NCI-H510A treated with DMSO at 0.1 percent for 48 hours (cell line): ENCODE measurements at places on chromosomes 16 and 17.

GRCh38 chr17:51869387-51869786 lies 289.1 kb downstream of the CA10 start:
- DNase-seq: no peak

DNA sequence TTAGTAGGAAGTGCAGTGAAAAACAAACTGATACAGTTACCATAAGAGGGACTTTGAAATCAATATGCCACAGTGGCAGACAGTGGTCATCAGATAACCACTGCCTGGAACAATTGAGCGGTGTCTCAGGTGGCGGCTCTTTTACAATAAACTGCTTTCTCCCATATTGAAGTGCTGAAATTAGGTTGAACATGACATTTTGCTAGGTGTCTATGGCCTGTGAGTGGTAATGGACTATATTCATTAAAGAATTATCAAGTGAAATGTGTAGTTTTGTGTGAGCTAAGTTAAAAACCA lies 214.7 kb downstream of the RPTOR start:
- no peak for DNase-seq

DNA sequence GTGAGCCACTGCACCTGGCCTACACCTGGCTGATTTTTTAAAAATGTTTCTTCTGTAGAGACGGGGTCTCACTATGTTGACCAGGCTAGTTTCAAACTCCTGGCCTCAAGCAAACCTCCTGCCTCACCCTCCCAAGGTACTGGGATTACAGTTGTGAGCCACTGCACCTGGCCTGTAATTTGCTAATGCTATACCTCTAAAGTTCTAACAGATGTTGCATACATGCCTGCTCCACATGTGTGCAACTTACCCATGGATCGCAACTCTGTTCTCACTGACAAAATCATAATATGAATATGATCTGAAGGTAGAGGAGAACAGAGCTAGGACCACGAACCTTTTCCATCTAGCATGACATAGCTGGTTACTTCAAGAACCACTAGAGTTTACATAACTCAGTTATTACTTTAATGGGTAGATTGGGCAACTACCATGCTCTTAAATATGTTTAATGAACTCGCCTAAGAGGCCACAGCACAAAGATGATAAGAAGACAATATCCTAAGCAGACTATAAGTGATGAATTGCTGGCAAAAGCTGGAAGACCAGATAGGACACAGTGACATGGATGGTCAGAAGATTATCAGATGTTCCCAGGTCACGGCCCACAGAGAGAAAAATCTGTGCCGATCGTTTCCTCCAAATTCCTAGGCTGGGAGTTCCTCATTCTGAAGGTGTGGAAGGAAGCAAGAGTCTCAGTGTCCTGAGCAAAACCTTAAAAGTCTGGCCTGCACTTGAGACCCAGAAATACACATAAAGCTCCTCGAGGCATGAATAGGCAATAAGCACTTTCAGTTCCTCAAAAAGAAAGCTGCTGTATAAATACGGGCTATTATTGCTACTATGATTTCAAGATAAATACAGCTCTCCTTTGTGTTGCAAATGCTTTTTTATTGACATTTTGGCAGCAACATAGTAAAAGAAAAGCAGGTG lies 53.6 kb upstream of the ICAM2 start:
- no peak for DNase-seq

DNA sequence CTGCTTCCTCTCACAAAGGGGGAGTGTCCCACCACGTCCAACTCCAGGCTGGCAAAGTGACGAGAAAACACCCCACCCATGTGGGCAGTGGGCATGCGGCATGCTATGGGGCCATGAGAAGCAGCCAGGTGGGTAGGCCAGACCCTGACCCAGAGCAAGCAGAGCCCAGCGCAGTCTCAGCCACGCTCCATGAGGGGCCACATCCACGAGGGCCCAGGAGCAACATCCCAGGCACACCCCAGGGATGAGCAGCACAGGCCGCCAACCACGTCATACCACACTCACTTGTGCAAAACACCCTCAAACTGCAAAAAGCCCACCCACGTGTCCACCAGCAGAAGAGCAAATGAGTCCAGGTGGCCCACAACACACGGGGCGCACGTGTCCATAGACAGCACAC lies 117.0 kb downstream of the ZNF778 start:
- DNase-seq: no peak

GRCh38 chr17:44607836-44608690 lies 48.2 kb upstream of the MEIOC start:
- peak; percentile 62 for DNase-seq

DNA sequence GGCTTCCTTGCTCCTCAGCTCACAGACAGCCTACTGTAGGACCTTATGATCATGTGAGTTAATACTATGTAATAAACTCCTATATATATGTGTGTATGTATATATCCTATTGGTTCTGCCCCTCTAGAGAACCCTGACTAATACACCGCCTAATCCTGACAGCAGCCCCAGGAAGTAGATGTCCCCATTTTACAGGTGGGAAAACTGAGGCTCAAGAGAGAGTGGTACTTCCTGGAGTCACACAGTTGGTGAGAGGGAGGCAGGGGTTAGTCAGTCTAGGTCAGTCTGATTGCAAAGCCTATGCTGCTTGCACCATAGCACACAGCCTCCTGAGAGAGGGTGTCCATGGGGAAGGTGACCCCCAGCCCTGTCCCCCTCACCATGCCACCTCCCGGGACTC lies 42.7 kb upstream of the C16orf82 start:
- no peak for DNase-seq

GRCh38 chr16:57893559-57894389 lies 77.2 kb downstream of the CNGB1 start:
- no peak for DNase-seq

- DNase-seq: no peak
Observed at GRCh38 chr16:72216767-72217166, 44.8 kb upstream of the PMFBP1 start.

DNA sequence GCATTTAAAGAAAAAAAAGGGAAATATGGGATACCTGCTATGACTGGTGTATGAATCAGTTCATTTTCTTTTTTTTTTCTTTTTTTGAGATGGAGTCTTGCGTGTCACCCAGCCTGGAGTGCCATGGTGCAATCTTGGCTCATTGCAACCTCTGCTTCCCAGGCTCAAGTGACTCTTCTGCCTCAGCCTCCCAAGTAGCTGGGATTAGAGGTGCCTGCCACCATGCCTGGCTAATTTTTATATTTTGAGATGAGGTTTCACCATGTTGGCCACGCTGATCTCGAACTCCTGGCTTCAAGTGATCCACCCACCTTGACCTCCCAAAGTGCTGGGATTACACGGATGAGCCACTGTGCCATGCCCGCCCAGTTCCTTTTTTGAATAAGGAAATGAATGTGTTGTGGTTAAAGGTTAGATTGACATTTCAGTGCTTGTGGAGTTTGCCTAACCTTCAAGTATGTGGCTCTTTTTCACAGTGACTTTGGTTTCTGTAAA lies 7.7 kb downstream of the HAPSTR1 start:
- DNase-seq: no peak

- no peak for DNase-seq
Observed at GRCh38 chr17:72696156-72696555, 396.3 kb downstream of the SLC39A11 start.

DNA sequence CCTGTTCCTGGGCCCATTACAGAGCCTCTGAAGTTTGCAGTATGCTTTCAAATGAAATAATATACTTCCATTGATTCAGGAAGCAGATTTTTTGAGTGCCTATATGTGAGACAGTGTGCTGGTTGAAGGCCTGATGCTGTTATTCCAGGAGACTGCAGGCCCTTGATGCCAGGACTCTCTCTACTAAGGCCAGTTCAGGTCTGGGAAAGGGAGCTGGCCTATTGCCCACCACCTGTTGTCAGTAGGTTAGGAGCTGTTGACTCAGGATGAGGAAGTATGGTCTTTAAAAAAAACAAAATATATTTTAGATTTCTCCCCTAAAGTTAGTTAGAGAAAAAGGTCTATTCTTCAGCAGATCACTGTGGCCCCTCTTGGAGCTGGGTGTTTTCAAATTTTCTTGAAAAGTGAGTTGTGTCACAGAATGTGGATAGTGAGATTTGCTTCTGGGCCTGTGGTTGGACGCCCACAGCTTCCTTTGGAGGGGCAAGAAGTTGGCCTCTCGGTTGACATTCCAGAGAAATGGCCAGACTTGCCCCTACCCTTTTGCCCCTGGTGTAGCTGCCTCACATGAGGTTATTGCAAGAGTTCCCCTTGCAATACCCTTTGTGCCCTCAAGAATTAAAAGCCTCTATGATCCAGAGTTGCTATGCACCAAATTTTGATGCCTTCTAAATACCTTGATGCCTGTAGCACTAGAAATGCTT lies 7.9 kb downstream of the ESRP2 start:
- DNase-seq: no peak

DNA sequence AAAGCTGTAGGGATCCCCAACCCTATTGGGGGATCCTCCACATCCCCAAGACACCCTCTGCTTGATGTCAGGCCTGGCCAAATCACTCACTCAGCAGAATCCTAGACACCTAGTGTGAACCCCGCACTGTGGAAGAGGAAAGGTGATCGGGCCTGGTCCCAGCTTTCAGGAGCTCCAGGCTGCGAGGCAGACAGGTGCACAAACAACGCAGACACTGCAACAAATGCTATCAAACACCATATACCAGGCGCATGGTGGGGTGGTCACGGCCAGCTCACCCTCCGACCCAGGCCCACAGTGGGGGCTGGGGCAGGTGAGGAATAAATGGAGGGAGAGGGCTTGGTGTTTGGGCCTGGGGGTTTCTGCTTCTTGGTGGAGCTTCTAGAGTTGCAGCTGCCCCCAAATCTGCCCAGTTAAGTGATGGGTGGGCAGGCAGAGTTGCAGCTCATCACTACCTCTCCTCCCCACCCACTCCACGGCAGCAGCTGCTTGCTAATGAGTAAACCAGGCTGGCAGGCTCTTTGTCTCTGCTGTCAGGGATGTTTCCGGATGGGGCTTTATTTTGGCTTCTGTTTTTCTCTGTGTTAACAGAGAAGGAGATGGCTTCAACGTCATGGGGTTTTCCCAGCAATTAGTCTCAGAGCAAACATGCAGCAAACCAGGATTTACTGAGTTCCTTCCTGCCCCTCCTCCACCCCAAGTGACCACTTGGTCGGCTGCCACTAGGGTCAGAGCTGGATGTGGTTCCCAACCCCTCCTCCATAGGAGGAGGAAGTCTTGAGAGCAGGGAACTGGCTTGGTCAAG lies 46.6 kb downstream of the PECAM1 start:
- peak; percentile 56 for DNase-seq

DNA sequence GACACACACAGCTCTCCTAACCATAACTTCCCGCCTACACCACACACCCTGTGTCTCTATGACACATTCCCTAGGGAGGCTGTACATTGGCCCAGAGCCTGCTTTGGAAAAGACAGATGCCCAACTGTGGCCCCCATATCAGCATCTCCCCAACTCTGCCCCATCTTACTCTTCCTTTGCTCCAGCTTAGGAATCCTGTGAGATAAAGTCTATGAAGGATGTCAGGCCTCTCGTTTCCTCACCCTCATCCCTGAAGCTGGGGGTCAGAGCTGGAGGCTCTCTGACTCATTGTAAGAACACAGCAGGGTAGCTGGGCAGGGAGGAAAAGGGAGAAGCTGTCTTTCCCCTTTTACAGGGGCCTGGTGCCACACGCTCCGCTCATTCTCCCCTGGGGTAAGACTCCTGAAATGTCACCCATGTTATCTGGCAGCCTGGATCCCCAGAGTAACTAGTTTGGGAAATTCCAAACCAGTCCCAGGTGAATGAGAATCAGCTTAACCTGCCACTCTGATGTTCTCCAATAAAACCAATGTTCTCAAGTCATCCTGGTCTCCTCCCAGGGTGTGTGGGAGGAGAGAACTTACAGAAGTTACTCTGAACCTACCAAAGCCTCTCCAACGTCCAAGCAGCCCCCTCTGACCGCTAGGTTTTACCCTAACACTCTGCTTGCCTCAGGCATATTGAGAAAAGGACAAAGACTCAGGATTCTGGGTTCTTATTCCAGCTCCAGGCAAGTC lies 2.8 kb downstream of the RAPGEFL1 start:
- no peak for DNase-seq

DNA sequence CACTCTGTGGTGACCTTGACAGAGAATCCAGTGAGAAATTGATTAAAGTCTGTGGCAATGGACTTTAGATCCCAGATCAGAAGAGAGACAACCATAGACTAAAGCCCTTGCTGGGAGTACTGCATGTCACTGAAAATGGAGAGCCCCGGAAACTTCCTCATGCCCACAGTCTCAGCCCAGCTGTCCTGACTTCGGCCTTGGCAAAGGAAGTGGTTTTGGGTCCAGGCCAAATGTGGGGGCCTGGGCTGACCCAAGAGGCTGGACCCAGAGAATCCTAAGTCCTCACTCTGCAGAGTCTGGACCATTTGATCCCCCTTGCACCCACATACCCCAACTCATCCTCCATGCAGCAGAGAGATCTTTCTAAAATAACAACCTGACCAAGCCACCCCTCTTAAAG lies 4.7 kb upstream of the BEAN1 start:
- no peak for DNase-seq

GRCh38 chr17:20774472-20775135 lies 195.1 kb downstream of the CDRT15L2 start:
- DNase-seq: no peak

- peak; percentile 48 for DNase-seq
Observed at GRCh38 chr17:4858068-4858881, 25.1 kb downstream of the MINK1 start.

DNA sequence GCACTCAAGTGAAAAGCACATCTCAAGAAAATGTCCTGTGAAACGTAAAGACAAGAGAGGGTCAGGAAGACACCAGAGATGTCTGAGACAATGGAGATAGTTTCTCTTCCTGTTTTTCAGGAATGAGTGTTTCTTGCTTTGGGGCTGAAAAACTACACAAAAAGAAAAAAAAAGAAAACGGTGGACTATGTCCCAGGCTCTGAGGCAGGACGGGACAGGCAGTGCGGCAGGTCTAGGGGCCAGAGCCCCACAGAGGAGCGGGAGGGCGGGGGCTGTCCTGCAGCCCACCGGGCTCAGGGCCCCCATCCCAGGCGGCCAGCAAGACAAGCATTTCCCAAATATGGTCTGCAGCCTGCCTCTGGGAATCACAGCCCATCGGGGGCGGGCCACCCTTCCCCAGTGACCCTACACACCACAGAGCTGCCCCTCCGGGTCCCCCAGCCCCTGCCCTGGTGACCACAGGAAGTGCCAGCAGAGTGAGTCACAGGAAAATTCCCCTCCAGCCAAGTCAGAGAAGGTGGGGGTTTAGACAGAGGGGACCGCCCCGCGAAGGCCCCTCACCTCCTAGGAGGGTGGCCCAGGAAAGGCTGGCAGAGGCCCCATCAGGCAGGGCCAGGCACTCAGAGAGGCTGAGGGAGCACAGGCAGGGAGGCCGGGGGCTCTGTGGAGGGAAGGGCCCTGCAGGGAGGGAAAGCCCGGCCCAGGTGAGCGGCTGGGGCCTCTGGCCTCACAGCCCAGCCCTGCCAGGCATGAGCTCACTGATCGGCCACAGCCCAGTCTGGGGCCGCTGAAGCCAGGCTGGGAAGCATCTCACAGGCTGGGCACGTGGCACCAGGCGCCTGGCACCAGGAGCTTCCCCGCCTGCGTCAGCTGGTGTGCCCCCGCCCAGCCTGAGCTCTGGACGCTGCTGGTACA lies 6.3 kb downstream of the BCAR1 start:
- DNase-seq: no peak
